Activated T-cell treated with anti-CD3 and anti-CD28 coated beads, Interleukin-2, amount 50 U/mL, for 24 hours (primary cell): ENCODE measurements at places on chromosomes 7 and 10.

DNA sequence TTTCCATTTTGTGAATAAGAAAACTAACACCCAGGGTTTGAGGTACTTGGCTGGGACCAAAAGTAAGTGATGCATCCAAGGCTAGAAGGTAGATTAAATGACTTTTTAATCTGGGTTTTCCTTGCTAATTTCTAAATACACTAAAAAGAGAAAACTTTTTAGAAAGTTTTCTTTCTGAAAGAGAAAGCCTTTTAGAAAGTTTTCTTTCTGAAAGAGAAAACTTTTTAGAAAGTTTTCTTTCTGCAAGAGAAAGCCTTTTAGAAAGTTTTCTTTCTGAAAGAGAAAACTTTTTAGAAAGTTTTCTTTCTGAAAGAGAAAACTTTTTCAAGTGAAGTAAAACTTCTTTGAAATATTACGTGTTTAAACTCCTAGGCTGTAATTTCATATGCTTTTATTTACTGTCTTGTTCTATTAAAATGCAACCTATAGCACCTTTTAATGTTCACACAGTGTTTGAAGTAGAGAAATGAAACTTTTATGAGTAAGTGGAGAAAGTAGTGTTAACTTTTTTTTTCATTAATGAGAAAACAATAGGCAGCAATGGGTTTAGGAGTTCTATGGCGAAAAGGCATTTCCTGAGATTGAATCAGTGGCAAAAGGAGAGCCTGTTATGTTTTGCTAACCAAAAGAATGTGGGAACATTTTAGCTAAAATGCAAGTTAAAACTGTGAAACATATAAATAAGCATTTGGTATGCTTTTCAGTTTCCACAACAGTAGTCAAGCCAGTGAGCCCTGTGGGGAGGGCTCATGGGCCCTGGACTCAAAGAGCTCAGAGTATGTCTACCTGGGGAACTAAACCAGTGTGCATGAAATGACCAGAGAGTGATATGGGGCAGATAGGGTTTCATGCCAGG lies 103.7 kb downstream of the RBM20 start:
- DNase-seq, result no peak

- no peak for DNase-seq
These were observed 672.3 kb downstream of the TNS3 start for GRCh38 chr7:46909601-46910051.

- no peak for DNase-seq
These were observed 188.0 kb downstream of the PDE1C start for GRCh38 chr7:31882187-31882586.

DNA sequence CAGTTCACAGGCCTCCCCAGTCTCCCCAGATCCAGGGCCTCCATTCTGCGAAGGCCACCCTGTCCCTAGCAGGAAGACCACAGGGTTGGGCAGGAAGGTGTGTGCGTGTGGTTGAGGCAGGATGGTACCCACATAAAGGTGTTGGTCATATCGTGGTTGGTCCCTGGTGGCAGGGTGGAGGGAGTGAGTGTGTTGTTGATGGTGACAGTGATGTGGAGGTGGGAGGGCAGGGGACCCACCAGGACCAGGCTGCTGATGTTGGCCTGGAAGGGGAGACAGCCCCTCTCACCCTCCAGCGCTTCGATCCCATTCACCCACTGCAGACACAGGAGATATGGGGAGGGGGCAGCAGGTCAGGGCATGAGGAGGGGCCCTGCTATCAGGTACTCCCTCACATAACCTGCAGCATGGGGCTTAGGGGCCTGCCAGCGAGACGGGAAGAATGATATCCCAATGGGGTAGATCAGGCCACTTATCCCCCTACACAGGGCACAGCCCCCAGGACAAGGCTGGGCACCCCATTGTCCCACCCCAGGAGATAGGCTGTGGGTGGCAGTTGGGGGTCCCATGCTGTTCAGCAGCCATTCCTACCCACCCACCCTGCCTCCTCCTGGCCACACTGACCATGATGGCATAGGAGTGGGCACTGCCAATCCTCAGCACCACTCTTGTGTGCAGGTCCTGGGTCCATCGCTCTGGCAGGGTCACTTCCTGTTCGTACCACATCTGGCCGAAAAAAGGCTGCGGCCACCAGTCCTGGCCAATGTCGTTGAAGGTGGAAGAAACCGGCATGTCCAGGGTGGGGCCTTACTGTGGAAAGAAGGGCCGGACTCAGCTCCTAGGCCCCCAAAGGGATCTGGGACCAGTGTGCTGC lies 69.0 kb upstream of the ZNF479 start:
- no peak for DNase-seq

- DNase-seq, result no peak
These were observed 26.7 kb downstream of the ABCB5 start for GRCh38 chr7:20642166-20642565.

- no peak for DNase-seq
These were observed 7.7 kb downstream of the CHPF2 start for GRCh38 chr7:151239837-151240459.

DNA sequence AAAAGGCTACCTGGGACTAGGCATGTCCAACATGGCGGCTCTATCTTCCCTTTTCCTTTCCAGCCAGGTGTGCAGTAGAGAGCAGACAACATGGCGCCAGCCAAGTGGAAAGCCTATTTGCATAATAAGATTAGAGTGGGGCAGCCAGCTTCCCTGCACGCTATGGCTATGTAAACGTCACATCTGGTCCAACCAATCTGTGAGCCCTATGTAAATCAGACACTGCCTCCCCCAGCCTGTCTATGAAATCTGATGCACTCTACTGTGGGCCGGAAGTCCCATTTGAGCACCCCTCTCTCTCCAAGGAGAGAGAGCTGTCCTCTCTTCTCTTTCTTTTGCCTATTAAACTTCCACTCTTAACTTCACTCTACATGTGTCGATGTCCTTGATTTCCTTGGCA lies 984.9 kb upstream of the AUTS2 start:
- DNase-seq, result no peak

DNA sequence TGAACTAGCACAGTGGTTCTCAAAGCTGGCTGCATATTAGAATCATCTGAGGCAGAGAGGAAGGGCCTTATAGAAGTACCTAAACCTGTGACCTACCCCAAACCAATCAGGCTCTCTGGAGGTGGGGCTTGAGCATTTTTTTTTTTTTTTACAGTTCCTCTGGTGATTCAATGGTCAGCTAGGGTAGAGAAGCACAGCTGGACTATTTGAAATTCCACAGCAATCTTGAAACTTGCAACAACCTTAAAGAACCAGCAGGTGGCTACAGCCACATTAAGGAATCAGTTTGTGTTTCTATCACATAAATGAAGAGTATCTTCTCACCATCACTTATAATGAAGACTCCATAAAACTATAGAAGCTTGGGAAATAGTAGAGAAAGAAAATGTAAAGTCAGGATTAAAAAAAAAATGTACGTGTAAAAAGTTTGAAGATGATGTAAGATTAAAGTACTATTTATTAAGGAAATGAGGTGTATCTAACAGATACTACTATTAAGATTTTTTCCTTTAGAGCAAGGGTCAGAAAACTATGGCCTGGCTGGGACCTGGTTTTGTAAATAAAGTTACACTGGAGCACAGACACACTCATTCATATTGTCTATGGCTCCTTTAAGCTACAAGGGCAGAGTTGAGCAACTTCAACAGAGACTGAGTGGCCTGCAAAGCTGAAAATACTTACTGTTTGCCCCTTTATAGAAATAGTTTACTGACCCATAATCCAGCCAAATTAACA lies 3.8 kb downstream of the RTKN2 start:
- DNase-seq, result no peak

DNA sequence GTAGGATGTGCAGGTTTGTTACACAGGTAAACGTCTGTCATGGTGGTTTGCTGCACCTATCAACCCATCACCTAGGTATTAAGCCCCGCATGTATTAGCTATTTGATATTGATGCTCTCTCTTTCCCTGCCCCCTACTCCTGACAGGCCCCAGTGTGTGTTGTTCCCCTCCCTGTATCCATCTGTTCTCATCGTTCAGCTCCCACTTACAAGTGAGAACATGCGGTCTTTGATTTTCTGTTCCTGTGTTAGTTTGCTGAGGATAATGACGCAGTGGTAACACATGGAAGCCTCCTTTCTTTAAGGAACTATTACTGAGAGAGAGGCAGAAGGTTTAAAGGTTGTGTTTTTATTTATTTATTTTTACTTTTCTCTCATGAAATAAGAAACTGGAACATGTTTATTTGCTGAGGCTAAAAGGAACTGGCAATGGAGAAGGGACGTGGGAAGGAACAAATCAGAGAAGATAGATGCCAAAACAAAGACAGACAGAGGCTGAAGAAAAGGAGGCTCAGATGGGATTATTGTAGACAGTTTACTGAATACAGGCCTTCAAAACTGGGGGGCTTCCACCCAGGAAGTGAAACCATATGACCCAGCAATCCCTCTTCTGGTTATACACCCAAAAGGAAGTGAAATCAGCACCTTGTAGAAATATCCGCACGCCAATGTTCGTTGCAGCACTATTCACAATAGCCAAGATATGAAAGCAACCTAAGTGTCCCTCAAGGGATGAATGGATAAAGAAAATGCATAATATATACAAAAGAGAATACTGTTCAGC lies 556.3 kb downstream of the GRM8 start:
- DNase-seq, result no peak

- no peak for DNase-seq
These were observed 48.0 kb downstream of the NT5C2 start for GRCh38 chr10:103145046-103145445.

DNA sequence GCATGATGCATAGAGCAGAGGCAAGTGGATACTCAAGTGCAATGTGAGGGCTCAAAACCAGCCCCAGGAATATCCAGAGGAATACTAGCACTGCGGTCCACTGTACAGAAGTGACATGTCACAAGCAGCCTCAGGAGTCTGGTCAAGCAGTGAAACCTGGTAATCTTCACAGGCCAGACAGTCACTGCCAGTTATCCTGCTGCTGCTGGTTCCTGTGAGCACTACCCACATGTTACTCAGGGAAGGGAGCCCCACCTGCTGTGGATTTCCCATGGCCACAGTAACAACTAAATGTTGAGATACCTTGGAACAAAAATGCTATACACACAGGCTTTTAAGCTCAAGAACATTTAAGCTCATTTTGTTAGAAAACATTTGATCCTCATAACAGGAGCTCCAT lies 103.0 kb downstream of the RNF133 start:
- DNase-seq, result no peak

DNA sequence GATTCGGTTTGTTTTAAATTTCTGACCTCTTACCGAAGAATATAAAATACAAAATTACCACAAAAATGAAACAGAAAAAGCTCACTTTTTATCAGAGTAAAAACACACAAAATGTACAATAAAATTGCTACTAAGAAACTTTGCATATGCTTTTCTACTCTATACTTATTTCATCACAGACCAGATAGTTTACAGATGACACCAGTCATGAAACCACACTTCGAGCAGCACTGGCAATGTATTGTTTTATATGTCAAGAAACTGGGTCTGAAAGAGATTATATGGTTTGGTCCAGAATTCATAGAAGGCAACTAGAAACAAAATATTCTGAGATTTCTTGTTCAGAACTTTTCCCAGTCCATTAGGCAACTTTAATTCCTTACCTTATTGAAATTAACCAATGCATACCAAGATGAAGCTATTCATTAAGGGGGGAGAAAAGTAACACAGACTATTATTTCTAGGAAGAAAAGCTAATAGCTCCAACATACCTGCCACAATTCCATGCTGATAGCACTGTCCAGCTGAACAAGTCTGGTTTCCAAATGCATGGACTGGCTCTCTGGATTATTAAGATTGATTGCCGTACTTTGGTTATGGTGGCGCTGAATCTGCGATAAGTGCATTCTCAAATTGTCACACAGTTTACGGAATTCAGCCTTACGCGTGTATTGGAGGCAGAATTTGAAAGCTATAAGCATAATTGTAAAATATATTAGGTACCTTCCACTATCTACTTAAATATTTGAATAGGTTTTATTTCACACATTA lies 10.0 kb downstream of the EIF3A start:
- DNase-seq, result no peak

DNA sequence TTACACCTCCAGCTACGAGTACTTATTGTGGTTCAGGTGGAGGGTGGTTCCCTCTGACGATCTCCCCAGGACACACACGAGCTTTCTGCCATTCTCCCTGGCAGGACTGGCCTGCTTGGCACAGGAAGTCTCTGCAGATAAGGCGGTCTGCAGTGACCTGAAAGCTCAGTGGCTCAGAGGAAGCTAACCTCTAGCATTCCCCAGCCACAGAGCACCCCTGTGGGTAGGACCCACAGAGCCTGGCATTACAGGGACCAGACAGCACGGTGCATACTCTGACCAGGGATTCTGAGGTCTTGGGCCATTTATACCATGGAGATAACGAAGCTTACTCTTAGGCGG lies 1.9 kb upstream of the GPR146 start:
- DNase-seq, result no peak

DNA sequence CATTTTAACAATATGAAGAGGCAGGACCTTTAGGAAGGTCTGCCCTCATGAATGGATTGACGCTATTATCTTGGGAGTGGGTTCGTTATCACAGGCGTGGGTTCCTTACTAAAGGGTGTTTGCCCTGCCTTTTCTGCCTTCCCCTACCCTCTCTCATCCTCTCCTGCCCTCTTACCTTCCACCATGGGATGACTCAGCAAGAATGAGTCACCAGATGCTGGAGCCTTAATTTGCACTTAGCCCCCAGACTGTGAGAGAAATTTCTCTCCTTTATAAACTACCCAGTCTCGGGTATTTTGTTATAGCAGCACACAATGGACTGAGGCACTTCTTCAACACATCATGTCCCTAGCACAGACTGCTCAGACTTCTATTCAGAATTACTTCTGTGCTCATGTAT lies 31.4 kb upstream of the ZNF32 start:
- DNase-seq, result no peak

DNA sequence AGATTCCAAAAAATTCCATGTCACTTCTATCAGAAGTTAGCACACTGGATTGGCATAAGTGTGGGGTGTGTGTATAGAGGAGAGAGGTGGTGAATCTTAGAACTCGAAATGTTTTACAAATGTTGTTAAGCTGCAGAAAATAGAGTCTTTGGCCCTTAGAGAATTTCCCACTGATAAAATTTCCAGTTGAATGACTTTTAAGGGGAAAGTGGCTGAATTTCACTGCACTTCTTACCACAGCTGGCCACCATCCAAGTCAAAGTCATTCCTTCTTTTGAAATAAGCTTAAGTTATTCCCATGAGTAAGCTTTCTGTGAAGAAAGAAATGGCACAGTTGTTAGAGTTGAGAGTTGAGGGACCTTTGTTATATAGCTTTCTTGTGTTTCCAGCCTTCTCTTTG lies 13.9 kb downstream of the VCL start:
- DNase-seq, result no peak

DNA sequence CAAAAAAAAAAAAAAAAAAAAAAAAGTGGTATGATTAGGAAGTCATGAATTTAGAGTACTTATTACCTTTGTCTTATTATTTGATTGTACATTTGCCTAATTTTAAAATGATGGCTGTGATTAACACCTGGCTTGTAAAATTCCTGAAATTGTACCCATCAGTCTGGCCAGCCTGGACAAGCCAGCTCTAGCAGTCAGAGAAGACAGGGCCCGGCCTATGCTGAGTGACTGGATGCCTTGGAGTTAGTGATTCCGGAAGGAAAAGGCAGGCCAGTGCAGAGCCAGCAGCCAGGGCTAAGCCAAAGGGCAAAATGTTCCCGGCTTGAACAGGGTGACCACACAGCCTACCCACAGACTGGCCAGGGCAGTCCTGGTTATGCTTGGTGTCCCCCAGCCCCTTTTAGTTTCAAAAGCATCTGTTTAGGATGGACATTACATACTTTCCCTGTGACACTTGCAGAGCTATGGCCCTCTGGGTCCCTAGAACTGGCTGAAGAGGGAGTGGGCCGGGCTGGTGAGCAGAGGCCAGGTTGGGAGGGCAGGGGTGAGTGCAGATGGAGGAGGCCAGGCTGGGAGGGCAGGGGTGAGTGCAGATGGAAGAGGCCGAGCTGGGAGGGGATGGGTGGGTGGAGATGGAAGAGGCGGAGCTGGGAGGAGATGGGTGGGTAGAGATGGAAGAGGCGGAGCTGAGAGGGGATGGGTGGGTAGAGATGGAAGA lies 61.7 kb downstream of the PROSER2 start:
- DNase-seq, result no peak
